ENCODE measurements at places on chromosomes 12 and 14.

DNA sequence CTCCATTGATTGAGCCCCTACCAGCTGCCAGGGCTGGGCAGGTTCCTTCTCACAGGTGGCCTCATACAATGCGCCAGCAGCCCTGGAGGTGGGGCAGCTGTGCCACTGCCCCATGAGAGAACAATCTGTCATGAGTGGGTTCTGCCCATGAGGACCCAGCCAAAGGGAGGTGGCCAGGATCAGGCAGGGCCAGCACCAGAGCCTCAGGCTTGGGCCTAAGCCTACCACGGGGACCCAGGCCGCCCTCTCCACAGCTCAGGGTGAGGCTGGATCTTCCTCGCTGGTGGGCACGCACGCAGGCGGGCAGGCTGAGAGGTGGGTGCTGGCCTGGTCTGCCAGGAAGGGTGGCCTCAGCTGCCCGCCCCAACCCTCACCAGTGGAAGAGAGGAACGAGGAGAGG is 110.7 kb downstream of the KIF26A start:
- DNase-seq: no peak

DNA sequence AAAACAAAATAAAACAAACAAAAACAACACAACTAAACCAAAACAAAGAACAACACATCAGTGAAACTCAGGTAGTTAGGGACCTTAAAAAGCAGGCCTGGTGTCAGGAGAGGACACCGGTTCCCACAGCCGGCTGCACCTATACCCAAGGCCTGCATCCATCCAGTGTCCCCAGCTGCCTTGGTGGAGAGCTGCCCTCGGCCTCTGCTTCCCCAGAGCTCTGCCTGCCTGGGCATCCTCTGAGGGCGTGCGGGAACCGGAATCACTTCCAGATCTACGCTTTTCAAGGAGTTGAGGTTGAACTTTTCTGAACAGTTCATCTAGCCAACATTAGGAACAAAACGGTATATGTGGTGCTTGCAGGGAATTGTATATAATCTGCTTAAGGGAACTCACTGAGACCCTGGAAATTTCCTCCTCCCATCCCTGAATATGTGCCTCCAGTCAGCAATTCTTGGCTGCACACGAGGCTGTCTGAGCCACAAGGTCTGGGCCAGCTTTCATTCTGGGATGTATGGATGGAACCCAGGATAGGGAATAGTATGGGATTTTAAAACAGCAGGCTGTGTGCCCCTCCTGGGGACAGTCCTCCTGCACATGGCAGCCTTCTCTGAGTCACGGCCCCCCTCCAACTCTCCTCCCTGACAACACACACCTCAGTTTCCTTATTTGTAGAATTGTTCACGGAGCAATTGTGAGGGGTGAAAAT is 319.0 kb upstream of the RTL1 start:
- no peak for DNase-seq

DNA sequence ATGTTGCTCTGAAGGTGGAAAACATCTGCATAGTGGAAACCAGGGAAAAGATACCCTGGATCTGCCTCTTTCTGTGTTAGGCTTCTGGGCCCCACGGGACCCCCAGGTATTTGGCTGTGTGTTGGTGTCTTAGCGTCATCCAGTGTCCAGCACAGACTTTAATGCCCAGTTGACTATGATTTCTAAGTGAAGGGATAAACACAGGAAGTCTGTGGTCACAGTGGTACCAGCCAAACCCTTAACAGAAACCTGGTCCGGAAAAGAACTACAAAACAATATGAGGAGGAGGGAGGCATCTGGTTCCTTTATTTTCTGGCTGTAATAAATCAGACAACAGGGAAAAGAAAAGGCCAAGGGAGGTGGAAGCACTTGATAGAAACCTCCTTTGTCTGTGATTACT is 56.4 kb downstream of the CMKLR1 start:
- no peak for DNase-seq

- no peak for DNase-seq
Measured at GRCh38 chr12:107351713-107352112, 258.4 kb upstream of the CRY1 start.

DNA sequence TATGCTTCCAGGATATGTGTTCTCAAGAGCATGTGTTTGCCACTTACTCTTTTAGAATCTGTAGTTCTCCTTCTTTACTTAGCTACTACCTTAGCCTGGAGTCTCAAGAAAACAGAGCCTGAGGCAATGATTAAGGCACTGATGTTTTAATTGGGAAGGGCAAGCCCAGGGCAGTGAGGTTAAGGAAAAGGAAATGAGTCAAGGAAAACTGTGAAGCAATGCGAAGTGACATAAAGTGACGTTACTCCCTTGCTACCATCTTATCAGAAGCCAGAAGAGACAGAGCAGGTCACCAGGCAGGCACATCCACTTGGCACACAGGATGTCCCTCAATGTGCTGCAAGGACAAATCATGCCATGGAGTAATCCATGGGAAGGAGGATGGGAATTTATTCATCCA is 11.3 kb upstream of the EML5 start:
- no peak for DNase-seq

DNA sequence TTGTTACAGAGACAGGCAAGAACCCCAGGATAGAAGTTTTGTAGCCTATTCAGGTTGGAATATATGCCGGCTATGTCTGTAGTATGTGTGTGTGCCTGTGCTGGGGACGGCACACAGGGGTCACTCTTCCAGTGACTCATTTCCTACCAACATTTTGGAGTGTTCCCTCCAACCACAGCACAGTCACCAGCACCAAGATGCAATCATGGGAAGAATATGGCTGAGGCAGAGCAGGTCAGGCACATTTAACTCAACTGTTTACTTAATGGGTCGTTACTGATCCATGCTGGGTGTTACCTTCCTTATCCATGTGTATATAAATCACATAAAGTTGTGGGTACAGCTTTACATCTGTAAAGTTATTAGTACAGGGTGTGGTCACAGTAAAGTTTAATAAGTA is 178.3 kb downstream of the PRKD1 start:
- no peak for DNase-seq

- no peak for DNase-seq
Measured at GRCh38 chr12:90292183-90292582, 583.5 kb upstream of the ATP2B1 start.

GRCh38 chr12:122845041-122845864 is 10.0 kb downstream of the HIP1R start:
- no peak for DNase-seq

DNA sequence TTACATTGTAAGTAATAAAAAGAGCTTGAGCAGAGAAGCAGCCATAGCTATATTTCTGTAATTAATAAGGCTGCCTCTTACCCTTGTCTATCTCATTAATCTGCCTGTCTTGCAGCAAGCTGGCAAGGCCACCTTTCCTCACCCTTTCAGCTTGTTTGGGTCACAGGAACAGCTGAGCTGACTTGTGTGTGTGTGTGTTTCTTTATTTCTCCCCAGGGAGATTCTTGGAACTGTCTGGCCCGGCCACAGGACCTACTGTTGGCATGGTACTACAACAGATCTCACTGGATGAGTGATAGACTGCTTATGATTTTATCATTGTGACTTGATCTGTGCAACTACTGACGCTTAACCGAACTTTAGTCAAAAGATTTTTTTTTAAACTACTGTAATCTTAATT is 213.7 kb downstream of the SLC2A13 start:
- DNase-seq: no peak

DNA sequence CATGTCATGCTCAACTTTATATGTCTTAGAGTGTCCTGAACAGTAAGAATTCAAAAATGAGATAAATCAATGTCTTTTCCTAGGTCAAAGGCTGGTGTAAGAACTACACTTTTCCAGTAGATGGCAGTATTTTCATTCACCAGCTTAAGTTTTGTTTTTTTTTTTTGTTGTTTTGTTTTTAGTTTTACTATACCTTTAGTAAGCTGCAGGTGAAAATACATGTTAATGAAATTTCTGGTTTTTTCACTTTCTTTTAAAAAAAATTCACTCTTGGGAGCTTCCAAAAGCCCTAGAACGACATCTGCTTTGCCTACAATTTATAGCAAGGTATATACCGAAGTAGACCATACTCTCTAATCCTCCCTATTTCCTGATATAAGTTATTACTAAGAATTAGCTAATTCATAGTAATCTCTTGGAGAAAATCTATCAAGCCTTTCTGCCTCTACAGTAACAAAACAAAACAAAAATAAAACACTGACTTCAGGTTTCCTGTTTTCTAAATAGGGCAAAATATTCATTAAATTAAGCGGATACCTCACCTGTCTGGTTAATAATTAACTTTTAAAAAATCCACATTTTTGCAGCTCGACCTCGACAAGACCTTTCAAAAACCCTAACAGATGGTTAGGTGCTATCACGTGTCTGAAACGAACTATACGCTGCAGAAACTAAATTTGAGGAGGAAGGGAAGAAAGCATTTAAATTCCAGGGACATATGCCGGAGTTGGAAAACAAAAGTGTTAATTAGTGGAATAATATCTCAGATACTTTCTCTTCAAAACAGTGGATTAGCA is 2.7 kb upstream of the SAMD4A start:
- DNase-seq: peak; percentile 17

DNA sequence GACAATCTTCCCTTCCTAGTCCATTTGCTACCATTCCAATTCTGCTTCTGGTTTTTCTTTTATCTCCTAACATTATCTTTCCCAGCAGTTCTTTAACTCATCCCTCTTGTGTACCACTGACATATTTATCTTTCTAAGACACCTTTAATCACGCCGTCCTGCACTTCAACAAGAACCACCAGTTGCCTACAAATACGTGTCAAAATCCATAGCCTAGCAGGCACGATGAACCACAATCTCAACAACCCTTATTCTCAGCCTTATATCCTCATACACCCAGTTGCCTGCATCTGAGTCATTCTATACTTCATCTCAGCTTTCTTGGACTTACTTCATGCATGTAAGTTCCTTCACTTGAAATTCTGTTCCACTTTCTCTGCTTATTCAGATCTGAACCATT is 16.4 kb upstream of the ST8SIA1 start:
- no peak for DNase-seq

DNA sequence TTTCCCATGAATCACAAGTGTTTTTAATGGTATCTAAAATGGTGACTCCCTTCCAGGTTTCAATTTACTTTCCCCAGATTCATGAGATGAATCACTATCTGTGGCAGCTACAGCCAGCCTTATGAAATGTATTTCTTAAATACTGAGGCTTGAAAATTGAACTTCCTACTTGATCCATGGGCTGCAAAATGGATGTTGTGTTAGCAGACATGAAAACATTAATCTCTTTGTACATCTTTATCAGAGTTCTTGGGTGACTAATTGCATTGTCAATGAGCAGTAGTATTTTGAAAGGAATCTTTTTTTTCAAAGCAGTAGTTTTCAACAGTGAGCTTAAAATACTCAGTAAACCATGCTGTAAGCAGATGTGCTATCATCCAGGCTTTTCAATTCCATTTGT is 250.8 kb downstream of the SLC6A15 start:
- no peak for DNase-seq

GRCh38 chr12:74619084-74619483 is 81.4 kb downstream of the ATXN7L3B start:
- no peak for DNase-seq

GRCh38 chr12:32698285-32698684 is 19.2 kb downstream of the DNM1L start:
- DNase-seq: no peak

DNA sequence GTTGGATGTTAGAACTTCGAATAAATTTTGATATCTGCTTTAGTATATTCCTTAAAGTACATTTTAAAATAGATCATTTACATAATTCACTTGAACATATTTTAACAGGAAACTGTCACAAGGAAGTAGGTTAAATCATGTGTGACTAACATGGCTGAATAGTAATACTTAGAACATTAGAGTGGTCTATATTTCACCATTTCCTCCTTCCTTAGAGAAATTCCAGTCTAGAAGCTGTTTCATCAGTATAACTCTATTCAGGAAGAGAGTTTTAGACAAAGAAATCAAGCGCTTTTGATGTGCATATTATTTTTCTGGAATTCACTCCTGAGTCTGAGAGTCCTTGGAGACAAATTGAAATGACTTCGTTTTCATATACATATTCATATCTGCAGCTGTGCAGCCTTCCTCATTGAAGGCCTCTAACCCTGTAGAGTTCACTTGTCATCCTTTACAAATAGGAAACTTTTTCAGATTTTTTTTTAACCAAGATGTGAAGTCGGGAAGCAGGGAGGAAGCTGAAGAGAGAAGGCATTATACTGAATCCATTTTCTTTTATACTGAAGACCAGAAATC is 28.4 kb downstream of the IRAK3 start:
- DNase-seq: no peak

GRCh38 chr14:76904100-76904739 is 78.0 kb downstream of the LRRC74A start:
- DNase-seq: no peak

DNA sequence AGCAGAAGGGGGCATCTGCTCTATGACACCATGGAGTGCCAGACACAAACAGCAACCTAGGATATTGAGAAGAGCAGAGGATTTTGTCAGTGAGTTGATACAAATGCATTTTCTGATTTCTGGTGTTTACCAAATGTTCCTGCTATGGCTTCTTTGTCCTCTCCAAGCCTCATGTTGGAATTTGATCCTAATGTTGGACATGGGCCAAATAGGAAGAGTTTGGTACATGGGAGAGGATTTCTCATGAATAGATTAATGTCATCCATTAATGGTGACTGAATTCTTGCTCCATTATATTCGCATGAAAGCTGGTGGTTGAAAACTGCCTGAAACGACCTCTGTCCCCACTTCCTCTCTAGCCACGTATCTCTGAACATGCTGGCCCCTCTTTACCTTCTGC is 1002.2 kb upstream of the FLRT2 start:
- no peak for DNase-seq

GRCh38 chr12:80778005-80778541 is 61.4 kb downstream of the MYF5 start:
- DNase-seq: peak; percentile 40

All from KG1 (cell line).